CMK (cell line): ENCODE measurements at places on chromosomes 3 and 15.

GRCh38 chr3:123375014-123375940 lies 73.6 kb downstream of the ADCY5 start:
- DNase-seq, result no peak

DNA sequence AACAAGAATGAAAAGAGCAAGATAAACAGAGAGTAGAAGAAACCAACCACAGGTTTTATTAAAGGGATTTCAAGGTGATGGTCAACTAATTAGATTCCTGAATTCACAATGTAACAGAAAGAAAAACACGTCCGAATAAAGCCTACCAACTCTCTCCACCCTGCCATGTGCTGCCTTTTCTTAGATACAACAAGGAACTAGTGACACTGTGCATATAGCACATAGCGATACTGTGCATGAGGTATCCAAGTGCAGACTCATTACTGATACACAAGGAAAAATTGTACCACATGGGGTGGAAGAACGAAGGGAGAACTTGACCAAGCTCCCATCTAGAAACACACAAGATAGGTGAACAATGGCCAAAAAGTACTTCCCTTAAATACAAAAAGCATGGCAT lies 154.6 kb downstream of the MAGI1 start:
- DNase-seq, result no peak

DNA sequence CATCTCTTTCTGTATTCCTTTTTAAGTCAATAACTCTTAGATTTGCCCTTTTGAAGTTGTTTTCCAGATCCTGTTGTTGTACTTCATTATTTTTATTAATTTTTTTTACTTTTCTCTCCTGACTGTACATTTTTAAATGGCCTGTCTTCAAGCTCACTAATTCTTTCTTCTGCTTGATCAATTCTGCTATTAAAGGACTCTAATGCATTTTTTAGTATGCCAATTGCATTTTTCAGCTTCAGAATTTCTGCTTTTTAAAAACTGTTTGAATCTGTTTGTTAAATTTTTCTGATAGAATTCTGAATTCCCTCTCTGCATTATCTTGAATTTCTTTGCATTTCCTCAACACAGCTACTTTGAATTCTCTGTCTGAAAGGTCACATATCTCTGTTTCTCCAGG lies 5.6 kb downstream of the OR5K4 start:
- no peak for DNase-seq

- no peak for DNase-seq
Measured at GRCh38 chr3:8668216-8668615, 23.6 kb upstream of the SSUH2 start.

DNA sequence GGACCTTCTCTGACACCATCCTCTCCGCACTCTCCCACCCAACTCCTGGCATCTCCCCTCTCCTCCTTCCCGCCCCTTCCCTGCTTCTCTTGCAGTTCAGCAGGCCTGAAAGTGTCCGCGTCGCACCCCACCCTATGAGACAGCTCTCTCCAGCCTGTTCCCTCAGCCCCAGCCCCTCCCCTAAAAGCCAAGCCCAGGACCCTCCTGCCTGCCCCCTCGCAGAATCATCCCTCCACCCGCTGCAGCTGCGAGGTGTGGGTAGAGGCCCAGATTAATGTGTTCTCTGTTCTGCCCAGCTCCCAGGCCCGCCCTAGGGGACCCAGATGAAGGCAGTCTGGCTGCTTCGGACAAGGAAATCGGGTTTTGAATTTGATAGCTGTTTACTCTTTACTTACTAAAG lies 410 bp downstream of the PRR23E start:
- no peak for DNase-seq

DNA sequence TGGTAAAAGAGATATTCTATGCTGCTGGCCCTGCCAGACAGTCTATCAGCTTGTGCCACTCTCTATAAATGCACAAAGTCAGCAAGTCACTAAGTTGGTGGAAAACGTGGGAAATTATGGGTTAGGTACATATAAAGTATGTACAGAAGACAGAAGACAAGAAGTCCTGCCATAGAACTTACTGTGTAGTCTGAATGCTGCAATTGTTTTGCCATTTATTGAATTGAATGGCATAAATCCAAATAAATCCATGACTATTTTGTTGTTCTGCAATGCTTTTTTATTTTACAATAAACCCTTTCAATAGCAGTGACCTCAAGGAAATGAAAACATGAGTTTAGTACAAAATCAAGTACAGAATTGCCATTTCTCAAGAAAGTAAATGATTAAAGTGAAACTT lies 34.1 kb upstream of the TM4SF1 start:
- no peak for DNase-seq

GRCh38 chr3:53287131-53287629 lies 31.4 kb upstream of the TKT start:
- DNase-seq, result no peak

- DNase-seq, result no peak
Measured at GRCh38 chr3:103453152-103453551, 1018.3 kb downstream of the ZPLD1 start.

GRCh38 chr15:50944672-50945071 lies 36.2 kb downstream of the AP4E1 start:
- DNase-seq, result no peak

DNA sequence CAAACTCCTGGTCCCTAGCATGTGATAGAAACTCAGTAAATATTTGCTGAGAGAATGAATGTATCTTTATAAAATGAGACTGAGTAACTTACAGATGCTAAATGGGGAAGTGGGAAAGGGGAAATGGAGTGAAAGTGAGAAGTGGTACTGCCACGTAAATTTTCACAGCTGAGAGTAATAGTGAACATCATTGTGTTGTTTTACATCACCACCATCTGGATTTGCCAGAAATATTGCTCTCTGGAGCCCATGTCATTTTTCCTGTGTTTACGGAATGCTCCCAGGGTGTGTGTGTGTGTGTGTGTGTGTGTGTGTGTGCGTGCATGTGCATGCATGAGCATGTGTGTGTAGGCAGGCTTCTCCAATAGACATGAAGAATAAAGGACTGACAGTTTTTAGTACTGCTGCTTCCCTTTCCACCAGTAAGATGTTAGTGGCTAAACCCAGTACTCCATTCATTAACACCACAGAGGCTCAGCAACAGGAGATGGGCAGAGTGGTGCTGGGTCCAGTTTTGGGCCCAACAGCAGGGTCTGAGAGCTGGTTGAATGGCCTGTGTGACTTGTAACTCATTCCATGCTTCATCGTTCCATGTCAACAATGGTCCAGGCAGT lies 57.3 kb downstream of the DIPK2A start:
- no peak for DNase-seq
